ENCODE measurements at places on chromosomes 3 and 15. TPM values are rescaled to one million over a fixed set of nuclear protein-coding genes. Genes with fewer than 3 reads are reported as not detected.

SLC27A2 gene
- 8.8 TPM for total RNA-seq

FEM1B gene
- total RNA-seq: 47.7 TPM

NTRK3 gene
- 3.6 TPM for total RNA-seq

NECTIN3 gene
- 30.9 TPM for total RNA-seq

USP50 gene
- not detected for total RNA-seq

ADAMTSL3 gene
- 8.3 TPM for total RNA-seq

IQCH gene
- 1.6 TPM for total RNA-seq

SCAANT1 gene
- total RNA-seq: not detected

RTP3 gene
- total RNA-seq: not detected

LINGO1 gene
- total RNA-seq: 1.7 TPM

CLSTN2 gene
- total RNA-seq: 20.0 TPM

MESP2 gene
- total RNA-seq: not detected

APOD gene
- total RNA-seq: 340 TPM

TPM1 gene
- total RNA-seq: 167 TPM

EPHA3 gene
- 4.0 TPM for total RNA-seq

CAMKV gene
- not detected for total RNA-seq

FBLN2 gene
- total RNA-seq: 187 TPM

GRM2 gene
- 0.48 TPM for total RNA-seq

PROK2 gene
- 7.6 TPM for total RNA-seq

LEKR1 gene
- total RNA-seq: not detected

FBXW12 gene
- total RNA-seq: not detected

SATB1 gene
- total RNA-seq: 32.6 TPM

FBN1 gene
- 91.5 TPM for total RNA-seq

TRAK1 gene
- total RNA-seq: 21.4 TPM

TFG gene
- 108 TPM for total RNA-seq

SI gene
- total RNA-seq: not detected

ZNF80 gene
- total RNA-seq: not detected

ZKSCAN7 gene
- 3.5 TPM for total RNA-seq

CNTN4 gene
- 6.2 TPM for total RNA-seq

GOLGA8S gene
- total RNA-seq: not detected

PAQR9 gene
- not detected for total RNA-seq

LRTM1 gene
- not detected for total RNA-seq

SLC12A1 gene
- not detected for total RNA-seq

NEK10 gene
- 0.79 TPM for total RNA-seq

GP9 gene
- not detected for total RNA-seq

ABI3BP gene
- total RNA-seq: 155 TPM

SELENOK gene
- 49.0 TPM for total RNA-seq

MFN1 gene
- 39.3 TPM for total RNA-seq

RTP1 gene
- not detected for total RNA-seq

BRK1 gene
- 89.6 TPM for total RNA-seq

RAB5A gene
- total RNA-seq: 76.8 TPM

KLHL40 gene
- not detected for total RNA-seq

PCOLCE2 gene
- 70.3 TPM for total RNA-seq

PODXL2 gene
- 1.7 TPM for total RNA-seq

HTR3E gene
- total RNA-seq: not detected

MRPS25 gene
- total RNA-seq: 41.3 TPM

ACY1 gene
- 53.9 TPM for total RNA-seq

IL20RB gene
- 1.2 TPM for total RNA-seq

ROBO2 gene
- total RNA-seq: 1.1 TPM

COX5A gene
- total RNA-seq: 78.9 TPM

C3orf52 gene
- total RNA-seq: not detected

RAB8B gene
- total RNA-seq: 45.2 TPM

ANKDD1A gene
- total RNA-seq: 5.9 TPM

GHRL gene
- total RNA-seq: not detected

ITGA11 gene
- 3.8 TPM for total RNA-seq

ITGB5 gene
- 155 TPM for total RNA-seq

IMPG2 gene
- total RNA-seq: 0.13 TPM
